Omental fat pad (tissue), 4 donors: ENCODE measurements at places on chromosomes 4 and X. TPM values are rescaled to one million over a fixed set of nuclear protein-coding genes. Genes with fewer than 3 reads are reported as not detected.

DNA sequence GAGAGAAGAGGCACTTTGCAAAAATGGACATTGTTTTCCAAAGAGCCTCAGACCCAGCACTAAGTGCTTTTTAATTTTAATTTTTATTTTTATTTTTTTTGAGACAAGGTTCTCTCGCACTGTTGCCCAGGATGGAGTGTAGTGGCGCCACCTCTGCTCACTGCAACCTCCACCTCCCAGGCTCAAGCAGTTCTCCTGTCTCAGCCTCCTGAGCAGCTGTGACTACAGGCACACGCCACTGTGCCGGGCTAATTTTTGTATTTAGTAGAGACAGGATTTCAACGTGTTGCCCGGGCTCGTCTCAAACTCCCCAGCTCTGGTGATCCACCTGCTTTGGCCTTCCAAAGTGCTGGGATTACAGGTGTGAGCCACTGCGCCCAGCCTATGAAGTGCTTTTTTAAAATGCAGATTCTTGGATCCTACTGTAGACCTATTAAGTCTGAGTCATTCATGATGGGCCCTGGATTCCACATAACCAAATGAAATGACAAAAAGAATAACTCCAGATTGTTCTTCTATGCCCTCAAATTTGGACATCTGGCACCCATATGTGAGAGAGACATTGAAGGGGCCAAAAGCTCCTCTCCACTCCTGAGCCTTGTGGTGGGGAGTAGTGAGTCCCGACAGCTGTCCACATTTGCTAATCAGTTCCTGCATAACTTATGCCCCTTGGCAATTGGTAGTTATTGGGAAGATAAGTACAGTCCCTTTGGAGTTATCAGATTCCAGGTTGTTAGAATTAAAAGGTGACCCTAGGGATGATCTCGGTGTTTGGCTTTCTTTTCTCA lies 3.6 kb downstream of the NOCT start:
- DNase-seq = no peak

- no peak for DNase-seq
Measured at GRCh38 chr4:61143461-61143860, 56.7 kb upstream of the ADGRL3 start.

Gene FRMD7
- not detected for total RNA-seq

Gene GAGE12J
- total RNA-seq = not detected

DNA sequence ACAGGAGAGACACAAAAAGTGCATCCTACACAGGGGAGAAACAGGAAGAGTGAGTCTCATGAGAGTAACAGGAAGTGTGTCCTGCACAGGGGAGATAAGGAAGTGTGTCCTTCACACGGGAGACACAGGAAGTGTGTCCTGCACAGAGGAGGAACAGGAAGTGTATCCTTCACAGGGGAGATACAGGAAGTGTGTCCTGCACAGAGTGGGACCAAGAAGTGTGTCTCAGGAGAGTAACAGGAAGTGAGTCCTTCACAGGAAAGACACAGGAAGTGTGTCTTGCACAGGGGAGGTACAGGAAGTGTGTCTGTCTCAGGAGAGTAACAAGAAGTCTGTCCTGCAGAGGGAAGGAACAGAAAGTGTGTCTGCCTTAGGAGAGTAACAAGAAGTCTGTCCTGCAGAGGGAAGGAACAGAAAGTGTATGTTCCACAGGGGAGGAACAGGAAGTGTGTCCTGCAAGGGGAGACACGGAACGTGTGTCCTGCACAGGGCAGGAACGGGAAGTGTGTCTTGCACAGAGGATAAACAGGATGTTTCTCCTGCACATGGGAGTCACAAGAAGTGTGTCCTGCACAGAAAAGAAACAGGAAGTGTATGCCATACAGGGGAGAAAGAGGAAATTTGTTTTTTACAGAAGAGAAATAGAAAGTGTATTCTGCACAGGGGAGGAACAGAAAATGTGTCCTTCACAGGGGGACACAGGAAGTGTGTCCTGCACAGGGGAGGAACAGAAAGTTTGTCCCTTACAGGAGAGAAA lies 102.0 kb downstream of the ARSF start:
- DNase-seq = no peak

- DNase-seq = no peak
Measured at GRCh38 chr4:6198768-6199421, 1.5 kb downstream of the JAKMIP1 start.
